ENCODE measurements at places on chromosomes 6 and 20. TPM values are rescaled to one million over a fixed set of nuclear protein-coding genes. Genes with fewer than 3 reads are reported as not detected.

Gene MUC21
- total RNA-seq = not detected

Gene LHFPL5
- not detected for total RNA-seq

Gene TCP11
- not detected for total RNA-seq

Gene TSPO2
- not detected for total RNA-seq

Gene TRIM40
- total RNA-seq = not detected

All from GM12878 (cell line).